Activated CD4-positive, alpha-beta T cell treated with anti-CD3 and anti-CD28 coated beads for 48 hours (primary cell): ENCODE measurements at places on chromosomes 3 and 15.

GRCh38 chr3:168272343-168272985, 176.7 kb upstream of the GOLIM4 start:
- DNase-seq = no peak

- no peak for DNase-seq
Observed at GRCh38 chr3:133954717-133955360, 59.2 kb upstream of the RAB6B start.

DNA sequence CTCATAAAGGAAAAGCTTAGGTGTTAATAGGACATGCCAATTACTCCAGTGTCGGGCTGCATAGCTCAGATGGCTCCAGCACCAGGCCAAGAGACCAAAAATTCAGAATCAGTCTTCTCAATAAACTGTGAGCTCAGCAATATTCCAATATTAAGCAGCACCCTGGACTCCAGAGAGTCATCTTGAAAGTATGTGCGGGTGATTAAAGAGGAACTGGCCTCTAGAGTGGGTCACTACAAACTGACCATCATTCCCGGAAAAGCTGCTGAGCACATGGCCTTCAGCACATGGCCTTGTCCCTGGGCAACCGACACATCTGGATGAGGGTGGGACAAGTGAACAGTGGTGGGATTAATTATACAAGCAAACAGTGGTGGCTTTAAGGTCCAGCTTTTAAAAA, 59.0 kb downstream of the MAGI1 start:
- DNase-seq = no peak

- no peak for DNase-seq
Observed at GRCh38 chr3:160577093-160577492, 11.7 kb upstream of the KPNA4 start.

DNA sequence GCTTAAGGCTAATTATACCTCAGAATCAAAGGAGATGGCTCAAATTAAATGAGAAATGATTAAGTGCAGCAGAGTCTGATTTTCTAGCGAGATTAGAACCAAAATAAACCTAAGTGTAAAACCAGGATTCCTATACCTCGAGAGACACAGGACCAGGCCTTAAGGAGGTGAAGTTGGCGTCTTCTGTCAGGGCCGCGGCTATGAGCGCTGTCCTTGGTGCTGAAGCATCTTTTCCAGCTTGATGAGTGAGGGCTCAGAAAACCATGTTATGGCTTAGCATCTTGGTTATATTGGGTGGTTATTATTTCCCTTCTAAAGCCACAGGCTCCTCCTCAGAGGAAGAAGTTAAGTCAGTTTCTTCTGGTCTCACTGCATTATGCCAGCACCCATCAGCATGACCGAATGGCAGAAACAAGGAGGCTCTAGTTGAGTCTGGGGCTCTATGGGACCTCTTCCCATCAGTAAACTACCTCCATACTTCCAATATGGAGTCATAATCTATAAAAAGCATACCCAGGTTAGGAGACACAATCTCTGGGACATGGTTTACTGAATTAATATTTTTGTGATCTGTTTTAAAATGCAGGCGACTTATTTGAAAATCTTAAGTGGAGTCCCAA, 120.1 kb upstream of the NMNAT3 start:
- DNase-seq = peak; percentile 24

GRCh38 chr15:89330881-89331595, 3.6 kb downstream of the POLG start:
- DNase-seq = no peak

DNA sequence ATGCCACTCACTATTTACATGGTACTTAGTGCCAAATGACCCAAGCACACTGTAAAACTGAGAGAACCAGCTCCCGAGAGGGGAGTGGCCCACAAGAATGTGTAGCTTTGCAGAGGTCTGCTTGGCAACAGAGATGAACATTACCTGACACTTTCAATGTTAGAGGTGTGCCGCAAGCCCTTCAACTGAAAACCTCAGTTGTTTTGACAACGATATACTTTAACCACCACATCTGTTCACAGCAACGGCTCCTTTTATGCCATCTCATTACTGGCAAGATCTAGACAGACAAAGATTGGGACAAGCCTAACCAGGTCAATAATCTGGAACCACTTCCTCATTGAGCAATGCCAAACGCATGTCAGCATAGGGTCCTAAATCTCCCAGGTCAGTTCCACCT, 23.7 kb downstream of the NEK10 start:
- no peak for DNase-seq

DNA sequence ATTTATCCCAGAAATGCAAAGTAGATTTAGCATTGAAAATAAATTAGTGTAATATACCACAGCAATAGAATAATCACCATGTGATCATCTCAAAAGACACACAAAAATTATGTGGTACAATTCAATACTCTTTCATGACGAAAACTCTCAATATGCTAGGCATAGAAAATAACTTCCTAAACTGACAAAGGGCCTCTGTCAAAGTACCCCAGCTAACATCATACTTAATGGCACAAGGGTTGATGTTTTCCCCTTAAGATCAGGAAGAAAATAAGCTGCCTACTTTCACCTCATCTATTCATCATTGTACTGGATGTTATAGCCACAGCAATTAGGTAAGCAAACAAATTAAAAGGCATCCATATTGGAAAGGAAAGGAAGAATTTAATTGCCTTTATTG, 22.7 kb upstream of the NIPA2 start:
- no peak for DNase-seq

GRCh38 chr3:59704292-59704691, 654.5 kb upstream of the CFAP20DC start:
- DNase-seq = no peak

DNA sequence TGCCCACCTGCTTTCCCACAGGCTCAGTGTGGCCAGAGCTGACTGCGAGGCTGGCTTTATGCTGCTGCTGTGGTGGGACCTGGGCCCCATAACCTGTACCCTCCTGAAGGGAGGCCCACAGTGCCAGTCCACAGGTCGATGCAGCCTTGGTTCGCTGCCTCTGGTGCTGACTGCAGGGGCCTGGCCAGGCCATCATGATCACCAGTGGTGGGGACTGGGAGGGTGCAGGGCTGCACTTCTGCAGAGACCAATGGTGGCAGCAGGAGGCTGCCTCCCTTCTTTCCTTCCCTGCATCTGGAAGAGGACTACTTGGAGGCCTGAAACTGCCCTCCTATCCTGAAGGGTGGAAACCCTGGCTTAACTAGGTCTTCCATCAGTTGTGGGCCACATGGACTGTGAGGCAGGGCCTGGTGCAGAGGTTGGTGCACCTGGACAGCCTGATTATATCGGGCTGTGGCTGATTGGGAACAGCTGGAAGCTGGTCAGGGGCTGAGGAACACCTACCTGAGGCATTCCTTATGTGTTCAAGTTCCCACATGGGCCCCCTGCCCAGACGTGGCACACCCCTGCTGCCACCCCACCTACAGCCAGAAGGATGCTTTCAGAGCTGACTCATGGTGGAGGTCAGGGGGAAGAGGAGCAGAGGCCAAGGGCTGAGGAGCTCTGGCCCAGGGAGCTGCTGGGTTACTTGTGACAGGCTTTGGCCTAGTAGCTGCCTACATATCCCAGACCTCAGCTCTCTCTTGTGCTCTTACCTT, 29.8 kb downstream of the POMGNT2 start:
- DNase-seq = no peak

DNA sequence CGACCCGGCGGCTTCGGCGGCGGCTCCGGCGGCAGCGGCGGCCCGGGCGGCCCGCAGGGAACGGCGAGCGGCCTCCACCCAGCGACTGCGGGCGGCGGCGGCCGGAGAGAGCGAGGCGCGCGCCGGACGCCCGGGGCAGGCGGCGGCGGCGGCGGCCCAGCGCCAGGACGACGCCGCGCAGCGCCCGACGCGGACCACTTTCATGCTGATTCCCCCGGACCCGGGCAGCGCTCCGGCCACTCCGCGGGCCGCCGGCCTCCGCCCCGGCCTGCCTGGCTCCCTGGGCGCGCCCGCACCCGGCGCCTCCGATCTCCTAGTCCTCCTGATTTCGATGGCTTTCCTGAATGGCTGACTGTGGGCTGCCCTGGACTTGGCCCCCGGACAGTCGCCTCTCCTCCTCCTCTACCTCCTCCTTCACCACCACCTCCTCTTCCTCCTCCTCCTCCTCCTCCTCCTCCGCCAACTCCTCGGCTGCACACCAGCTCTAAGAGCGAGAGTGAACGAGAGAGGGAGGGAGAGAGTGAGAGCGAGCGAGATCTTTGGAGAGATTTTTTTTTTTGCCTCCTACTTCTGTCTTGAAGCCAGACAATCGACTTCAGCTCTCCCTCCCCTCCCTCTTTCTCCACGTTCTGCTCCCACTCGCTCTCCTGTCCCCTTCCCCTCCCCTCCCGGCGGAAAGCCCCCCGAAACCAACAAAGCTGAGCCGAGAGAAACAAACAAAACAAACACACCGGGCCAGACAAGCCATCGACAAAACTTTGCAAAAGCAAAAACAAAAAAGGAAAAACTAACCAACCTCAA, 844 bp downstream of the NR2F2 start:
- no peak for DNase-seq

DNA sequence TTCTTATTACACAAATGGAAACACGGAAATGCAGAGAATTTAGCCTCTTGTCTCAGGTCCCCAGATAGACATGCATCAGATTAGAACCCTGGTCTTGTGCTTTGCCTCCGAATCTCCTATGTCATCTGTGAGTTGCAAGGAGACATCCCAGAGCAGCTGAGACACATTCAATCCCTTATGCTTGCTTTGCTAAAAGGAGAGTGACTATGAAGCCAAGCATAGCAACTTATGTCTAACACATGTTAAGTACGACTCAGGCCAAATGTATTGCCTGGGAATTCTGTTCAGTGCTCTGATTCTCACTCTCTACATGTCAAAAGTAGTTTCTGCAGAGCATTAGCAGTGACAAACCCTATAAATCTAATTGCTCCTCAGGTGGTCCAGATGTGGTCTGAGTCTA, 30.6 kb upstream of the LRRC3B start:
- no peak for DNase-seq

DNA sequence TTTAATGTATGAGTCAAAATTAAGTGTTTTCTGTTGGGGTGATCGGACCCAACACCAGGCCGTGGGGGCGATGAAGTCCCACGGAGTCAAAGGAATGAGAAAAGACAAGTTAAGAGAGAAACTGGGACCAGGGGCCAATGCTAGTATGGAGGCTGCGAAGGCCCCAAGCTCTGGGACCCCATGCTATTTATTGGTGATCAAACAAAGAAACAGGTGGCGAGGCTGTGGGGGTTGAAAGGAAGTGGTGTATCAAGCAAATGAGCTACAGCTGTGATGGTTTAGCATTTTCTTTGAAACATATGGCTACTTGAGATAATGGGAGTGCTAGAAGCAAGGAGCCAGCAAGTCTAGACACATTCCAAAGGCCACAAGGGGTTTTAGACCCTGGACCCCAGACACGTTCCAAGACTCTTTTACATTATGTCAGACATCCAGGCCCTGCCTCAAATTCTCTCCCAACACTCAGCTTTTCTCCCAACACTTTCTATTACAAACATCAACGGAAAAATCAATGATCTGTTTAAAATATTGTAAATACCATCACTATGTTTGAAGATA, 56.0 kb upstream of the SNRPN start:
- DNase-seq = no peak

- DNase-seq = no peak
Observed at GRCh38 chr3:25967385-25967784, 177.5 kb downstream of the OXSM start.

DNA sequence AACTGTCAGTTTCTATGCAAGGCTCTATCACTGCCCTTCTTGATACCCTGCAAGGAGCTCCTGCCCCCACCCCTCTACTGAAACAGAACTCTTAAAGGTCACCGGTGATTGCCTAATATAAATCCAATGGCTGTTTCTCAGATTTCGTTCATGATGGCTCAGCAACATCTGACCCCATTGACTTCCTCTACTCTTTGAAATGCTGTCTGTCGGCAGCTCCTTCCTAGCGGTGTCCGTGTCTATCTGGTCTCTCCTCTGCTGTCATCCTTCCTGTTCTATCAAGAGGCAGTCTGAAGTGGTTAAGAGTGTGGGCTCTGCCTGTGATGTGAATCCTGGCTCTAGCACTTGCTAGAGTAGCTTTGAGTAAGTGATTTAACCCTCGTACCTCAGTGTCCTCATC, 5.5 kb downstream of the TMEM266 start:
- peak; percentile 7 for DNase-seq

DNA sequence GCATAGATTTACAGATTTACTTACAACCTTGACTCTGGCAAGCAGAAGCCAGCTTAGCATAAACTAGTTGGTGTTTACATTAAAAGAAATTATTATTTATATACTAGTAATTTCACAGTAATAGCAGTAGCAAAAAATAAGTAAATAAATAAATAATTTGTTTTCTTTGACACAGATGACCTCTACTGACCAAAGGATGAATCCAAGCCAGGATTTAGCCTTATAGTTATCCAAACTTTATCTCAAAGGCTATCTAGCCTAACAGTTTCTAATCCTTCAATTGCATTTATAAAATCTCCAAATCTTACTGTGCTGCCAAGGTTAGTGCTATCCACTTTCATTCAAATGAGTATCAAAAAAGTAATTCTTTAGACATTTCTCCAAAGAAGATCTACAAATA, 64.3 kb downstream of the FRMD5 start:
- DNase-seq = no peak

DNA sequence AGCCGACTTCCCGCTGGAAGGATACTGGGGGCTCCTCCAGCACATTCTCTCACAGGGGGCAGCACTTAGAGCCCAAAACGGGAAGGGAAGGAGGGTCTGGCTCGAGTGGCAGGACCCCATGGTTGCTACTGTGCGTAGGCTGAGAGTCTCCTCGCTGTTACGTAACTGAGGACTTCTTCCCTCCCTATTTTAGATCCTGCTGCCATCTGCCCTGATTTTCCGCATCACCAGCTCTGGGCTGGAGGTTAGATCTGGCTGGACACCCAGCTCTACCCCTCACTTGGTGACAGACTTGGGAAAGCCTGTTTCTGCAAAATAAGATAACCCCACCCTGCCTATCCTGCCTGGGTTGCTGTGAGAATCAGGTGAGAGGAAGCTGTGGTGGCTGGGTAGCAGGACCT, 47.7 kb downstream of the BDH1 start:
- no peak for DNase-seq

- DNase-seq = no peak
Observed at GRCh38 chr15:49279521-49280456, 109.7 kb downstream of the GALK2 start.

DNA sequence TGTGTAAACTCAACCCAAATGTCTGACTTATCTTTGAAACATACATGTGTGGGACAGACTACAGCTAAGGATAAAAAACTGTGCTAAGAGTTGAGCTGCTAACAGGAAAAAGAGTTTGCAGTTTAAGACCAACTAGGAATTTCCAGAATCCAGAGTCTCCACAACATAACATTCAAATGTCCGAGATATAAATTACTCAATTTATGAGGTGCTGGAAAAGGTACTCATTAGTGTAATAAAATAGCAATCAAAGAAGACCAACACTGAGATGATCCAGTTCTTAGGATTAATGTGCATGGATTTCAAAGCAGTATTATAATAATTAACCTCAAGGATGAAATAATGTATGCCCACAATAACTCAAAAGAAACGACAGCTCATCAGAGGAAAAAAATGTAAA, 426.5 kb upstream of the KCNMB2 start:
- no peak for DNase-seq

GRCh38 chr3:51361746-51362145, 23.3 kb upstream of the MANF start:
- DNase-seq = no peak
